ENCODE measurements at places on chromosomes 5 and 9. TPM values are rescaled to one million over a fixed set of nuclear protein-coding genes. Genes with fewer than 3 reads are reported as not detected.
A peak's percentile ranks its signal among the peaks of the same experiment; 100 is the strongest.

DNA sequence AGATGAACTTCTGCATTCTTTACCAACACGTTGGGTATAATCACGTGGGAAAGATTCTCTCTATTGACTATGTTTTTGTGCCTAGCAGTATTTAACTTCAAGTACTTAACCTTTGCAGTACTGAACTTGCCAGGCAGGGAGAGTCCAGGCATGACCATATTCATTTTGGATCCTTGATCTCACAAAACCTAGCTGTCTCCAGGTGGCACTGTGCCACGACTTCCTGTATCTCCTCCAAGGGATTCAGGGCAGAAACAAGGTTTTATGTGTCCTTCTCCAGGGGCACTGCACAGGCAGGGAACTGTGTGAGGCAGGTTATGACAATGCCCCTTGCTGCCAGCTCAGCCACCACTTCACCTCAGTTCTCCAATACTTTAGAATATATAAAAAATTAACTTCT lies 11.7 kb upstream of the IFNA5 start:
- H3K27me3 ChIP-seq: no peaks in the 10 kb centered on the region
- H3K27ac ChIP-seq: no peak overlapping the region
- no peak for DNase-seq

Gene IFNW1
- total RNA-seq: not detected

- H3K27ac ChIP-seq: no peak overlapping the region
- H3K36me3 ChIP-seq: no peaks in the 10 kb centered on the region
- no peaks in the 10 kb centered on the region for H3K27me3 ChIP-seq
- no peaks in the 10 kb centered on the region for H3K4me1 ChIP-seq
Measured at GRCh38 chr5:71769287-71769686, 50.2 kb downstream of the CARTPT start.

DNA sequence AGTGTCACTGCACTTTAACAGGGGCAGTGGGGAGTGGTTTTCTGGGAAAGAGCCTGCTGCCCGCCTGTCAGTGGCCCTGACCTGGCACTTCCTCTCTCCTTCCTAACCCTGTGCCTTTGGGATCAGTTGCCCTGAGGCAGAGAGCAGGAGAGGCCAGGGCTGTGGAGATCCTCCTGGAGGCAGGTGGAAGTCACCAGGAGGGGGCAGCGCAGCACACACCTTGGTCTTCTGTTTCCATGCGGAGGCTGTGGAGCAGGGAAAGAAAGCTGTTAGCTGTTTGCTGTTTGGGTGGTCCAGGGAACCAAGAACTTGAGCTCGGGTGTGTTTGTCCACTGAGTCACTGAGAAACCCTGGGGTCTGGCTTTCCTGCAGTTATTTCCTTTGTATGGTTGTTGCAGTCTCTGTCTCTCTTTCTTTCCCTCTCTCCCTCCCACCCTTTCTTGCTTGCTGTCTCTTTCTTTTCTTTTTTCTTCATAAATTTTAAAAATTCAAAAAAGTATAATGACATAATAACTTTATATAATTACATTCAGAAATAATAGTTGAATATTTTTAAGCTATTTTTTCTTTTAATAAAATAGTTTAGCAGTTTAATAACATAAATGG lies 28.1 kb downstream of the NTRK2 start:
- DNase-seq: peak; percentile 27
- no peaks in the 10 kb centered on the region for H3K4me1 ChIP-seq
- H3K36me3 ChIP-seq: no peaks in the 10 kb centered on the region
- H3K4me3 ChIP-seq: no peak overlapping the region
- H3K27me3 ChIP-seq: peaks cover 4% of the 10 kb centered on the region

- no peaks in the 10 kb centered on the region for H3K27me3 ChIP-seq
- peaks cover 33% of the 10 kb centered on the region for H3K4me1 ChIP-seq
- H3K27ac ChIP-seq: no peak overlapping the region
- no peaks in the 10 kb centered on the region for H3K36me3 ChIP-seq
Measured at GRCh38 chr5:54738118-54738972, 220.8 kb downstream of the SNX18 start.

- H3K4me1 ChIP-seq: peaks cover 32% of the 10 kb centered on the region
- no peak overlapping the region for H3K27ac ChIP-seq
- no peaks in the 10 kb centered on the region for H3K36me3 ChIP-seq
Measured at GRCh38 chr9:133869674-133870405, 122.3 kb downstream of the VAV2 start.

DNA sequence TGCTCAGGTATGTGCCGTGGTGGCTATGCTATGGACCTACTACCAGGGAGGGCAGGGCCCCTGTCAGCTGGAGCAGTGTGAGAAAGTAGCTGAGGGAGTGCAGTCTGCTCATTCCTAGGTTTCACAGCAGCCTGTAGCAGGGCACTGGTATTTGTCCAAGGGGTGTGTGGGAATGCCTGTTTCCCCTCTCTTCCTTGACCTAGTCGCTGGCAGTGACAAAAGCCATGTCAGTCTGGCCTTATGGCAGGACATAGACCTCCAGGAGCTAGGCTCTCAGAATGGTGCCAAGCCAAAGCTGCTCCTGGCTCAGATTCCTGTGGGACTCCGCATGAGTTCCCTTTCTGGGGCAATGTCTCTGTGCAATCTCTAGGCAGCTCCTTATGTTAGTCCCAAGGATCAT lies 253.9 kb upstream of the TYRP1 start:
- H3K36me3 ChIP-seq: no peaks in the 10 kb centered on the region
- H3K4me1 ChIP-seq: no peaks in the 10 kb centered on the region
- H3K27me3 ChIP-seq: no peaks in the 10 kb centered on the region

Gene REEP2
- 1.3 TPM for total RNA-seq

DNA sequence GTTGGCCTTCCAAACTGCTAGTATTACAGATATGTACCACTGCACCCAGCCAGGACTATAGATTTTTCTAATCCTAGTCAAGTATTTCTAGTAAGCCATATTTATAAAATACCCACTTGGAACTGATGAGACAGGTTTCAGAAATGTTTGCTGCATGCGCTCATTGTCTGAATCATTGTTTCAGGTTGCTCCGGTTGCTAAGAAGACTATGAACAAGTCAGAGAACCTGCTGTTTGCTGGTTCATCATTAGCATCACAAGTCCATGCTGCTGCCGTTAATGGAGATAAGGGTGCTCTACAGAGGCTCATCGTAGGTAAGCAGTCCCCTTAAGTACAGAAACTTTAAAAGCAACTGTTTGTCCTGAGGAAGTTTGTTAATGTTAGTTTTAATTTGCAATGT lies 5.3 kb downstream of the INVS start:
- no peak overlapping the region for H3K4me3 ChIP-seq
- peaks cover 13% of the 10 kb centered on the region for H3K36me3 ChIP-seq
- H3K4me1 ChIP-seq: peaks cover 5% of the 10 kb centered on the region
- no peak overlapping the region for H3K27ac ChIP-seq

DNA sequence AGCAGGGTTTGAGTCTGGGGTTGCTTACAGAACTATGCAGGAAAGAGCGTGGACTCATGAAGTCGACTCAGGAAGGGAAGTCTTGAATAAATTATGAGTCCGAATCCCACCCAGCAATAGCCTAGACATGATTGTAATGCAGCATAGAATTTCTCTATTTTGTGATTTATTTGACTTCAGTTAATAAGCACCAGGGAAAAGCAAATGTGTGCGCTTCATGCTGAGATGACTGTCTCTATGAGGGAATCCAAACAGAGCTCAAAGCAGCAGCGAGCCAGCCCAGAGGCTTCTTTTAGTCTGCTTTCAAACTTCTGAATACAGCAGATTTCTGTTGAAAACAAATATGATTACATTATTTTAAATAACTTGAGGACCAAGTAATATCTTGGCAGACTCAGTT lies 188.0 kb downstream of the SEMA6A start:
- no peak for DNase-seq
- no peaks in the 10 kb centered on the region for H3K36me3 ChIP-seq
- no peaks in the 10 kb centered on the region for H3K4me1 ChIP-seq
- no peak overlapping the region for H3K27ac ChIP-seq
- no peak overlapping the region for H3K4me3 ChIP-seq

Gene HTR1A
- total RNA-seq: not detected

DNA sequence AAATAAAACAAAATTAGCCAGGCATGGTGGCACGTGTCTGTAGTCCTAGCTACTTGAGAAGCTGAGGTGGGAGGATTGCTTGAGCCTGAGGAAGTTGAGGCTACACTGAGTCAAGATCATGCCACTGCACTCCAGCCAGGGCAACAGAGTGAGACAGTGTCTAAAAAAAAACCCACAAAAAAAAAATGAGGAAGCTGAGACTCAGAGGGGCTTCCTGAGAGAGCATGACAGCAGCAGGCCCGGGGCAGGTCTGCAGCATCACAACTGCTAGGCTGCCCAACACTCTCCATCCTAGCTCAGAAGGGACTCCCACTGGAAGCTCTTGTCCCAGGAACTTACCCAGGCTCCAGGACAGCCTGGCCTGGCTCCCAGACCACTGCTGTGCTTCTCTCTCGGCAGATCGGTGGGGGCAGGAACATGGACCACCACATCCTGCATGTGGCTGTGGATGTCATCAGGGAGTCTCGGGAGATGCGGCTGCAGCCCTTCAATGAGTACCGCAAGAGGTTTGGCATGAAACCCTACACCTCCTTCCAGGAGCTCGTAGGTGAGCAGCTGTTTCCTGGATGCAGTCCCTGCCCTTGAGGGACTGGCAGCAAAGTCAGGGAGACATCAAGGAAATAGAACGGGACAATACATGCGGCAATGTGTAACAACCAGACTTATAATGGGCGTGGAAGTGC lies 19.1 kb downstream of the PTGS1 start:
- peak; percentile 43 for DNase-seq
- no peak overlapping the region for H3K4me3 ChIP-seq
- no peaks in the 10 kb centered on the region for H3K36me3 ChIP-seq
- H3K4me1 ChIP-seq: no peaks in the 10 kb centered on the region
- no peak overlapping the region for H3K27ac ChIP-seq
- H3K27me3 ChIP-seq: peaks cover 66% of the 10 kb centered on the region

GRCh38 chr9:106878934-106879333 lies 16.0 kb downstream of the ZNF462 start:
- no peaks in the 10 kb centered on the region for H3K27me3 ChIP-seq
- no peak overlapping the region for H3K4me3 ChIP-seq
- H3K27ac ChIP-seq: no peak overlapping the region
- no peaks in the 10 kb centered on the region for H3K36me3 ChIP-seq

Gene ZNF883
- 1.7 TPM for total RNA-seq

Gene HAVCR1
- not detected for total RNA-seq

Data from PC-9 (cell line).